ENCODE measurements at places on chromosomes 2 and 18.
A peak's percentile ranks its signal among the peaks of the same experiment; 100 is the strongest.

GRCh38 chr2:209305026-209305425 is 118.8 kb upstream of the MAP2 start:
- no peak for DNase-seq

DNA sequence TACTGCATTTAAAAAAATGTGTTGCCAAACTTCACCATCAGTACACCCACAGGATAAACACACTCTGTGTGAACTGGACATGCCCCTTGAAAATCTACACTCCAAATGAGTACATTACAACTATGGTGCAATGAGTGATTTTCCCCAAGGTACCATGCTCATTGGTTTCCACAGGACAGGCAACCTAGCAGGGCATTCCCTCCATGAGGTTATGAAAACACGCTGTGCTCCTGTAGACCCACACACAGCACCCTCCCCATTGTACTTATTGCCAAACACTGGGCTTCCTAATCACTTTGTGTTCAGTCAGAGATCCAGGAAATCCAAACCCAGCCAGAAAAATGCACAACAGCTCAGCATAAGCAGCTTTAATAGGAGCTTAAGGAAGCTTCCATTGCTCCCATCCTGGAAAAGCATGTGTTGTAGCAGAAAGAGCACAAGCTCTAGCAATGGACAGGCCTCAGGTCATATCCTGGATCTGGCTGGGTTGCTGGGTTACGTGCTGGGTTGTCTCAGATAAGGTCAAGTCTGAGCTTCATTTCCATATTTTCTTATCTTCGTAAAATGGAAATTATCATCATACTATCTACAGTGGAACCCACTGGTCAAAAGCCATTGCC is 20.8 kb upstream of the ATIC start:
- DNase-seq, result no peak

DNA sequence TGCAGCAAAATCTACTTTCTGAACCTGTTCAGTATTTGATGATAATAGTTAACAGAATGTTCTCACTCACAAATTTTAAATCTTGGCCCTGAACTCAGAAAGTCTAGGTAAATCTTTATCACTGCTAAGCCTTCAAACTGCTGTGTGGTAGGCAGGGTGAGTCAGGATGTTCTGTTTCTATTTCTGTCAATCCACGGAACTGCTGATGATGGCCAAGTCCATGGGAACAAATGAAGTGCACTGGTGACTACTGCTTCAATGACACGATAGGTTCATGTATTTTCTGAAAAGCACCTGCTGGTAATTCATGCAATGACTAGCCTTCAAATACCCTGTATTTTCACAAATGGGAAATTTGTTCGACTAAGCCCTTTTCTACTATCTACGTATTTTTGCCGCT is 14.2 kb downstream of the NIFK start:
- no peak for DNase-seq

GRCh38 chr2:52341732-52342131 is 1309.8 kb upstream of the NRXN1 start:
- DNase-seq, result no peak

GRCh38 chr2:241814643-241815476 is 5.9 kb downstream of the NEU4 start:
- DNase-seq, result no peak

DNA sequence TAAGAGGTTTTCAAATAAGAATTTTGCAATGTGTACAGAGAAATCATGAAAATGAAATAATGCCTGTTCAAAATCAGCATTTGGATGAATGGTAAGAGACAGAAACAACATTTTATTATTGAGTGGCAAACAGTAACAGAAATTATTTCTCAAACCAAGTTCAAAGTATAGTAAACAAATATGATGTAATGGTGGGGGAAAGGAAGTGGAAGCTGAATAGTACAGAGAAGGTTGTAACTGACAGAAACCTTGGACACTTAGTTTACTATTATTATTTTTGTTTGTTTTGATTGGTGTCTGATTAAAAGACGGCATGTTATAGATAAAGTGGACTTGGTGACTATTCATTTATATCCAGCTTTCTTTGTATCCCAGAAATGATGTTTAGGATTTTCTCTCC is 1637.4 kb upstream of the ACVR2A start:
- DNase-seq, result no peak

GRCh38 chr18:28189400-28190239 is 12.7 kb upstream of the CDH2 start:
- no peak for DNase-seq

GRCh38 chr2:185567940-185568339 is 170.7 kb upstream of the FSIP2 start:
- no peak for DNase-seq

DNA sequence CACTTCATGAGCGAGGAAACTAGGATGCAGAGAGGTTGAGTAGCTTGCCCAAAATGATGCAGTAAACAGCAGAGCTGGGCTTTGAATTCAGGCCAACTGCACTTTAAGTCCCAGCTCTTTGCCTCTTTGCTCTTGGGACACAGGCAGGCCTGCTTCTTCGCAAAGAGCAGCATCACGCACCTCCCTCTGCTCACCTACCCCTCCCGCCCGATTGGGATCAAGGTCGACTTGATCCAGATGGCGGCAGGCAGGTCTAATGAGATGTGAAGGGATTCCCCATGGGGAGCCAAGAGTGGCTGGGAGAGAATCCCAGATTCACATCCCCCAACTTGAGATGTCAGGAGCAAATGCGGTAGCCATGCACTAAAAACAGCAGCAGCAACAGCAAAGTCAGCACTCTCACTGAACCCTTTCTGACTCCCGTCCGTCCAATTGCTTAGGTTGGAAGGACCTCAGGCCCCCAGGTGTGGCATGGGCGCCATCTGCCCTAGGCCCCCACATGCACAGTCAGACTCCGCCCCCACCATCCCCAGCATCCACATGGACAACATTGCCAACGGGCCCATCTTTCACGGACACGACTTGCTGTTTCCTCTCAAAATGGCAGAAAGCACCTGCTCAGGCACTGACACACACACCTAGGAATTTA is 84.3 kb upstream of the MAP4K4 start:
- no peak for DNase-seq

DNA sequence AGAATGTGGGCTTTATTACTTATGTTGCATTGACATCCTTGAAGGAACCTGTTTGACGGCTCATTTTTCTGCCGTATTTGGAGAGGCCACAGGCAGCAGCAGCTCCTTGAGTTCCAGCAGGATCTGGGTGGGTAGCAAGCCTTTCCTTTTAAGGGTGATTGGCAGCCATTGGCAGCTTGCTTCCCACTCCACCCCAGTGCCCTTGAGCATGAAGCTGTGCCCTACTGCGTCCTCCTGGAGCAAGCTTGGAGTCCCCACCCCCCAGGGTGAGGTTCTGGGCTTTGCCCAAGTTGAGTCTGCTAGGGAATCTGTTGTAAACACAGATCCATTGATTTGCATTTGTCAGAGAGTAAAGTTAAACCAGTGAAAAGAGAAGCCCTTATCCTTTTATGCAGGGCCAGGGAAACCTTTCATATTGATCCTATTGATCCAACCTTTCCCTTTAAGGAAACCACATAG is 9.2 kb downstream of the ONECUT2 start:
- DNase-seq, result no peak

DNA sequence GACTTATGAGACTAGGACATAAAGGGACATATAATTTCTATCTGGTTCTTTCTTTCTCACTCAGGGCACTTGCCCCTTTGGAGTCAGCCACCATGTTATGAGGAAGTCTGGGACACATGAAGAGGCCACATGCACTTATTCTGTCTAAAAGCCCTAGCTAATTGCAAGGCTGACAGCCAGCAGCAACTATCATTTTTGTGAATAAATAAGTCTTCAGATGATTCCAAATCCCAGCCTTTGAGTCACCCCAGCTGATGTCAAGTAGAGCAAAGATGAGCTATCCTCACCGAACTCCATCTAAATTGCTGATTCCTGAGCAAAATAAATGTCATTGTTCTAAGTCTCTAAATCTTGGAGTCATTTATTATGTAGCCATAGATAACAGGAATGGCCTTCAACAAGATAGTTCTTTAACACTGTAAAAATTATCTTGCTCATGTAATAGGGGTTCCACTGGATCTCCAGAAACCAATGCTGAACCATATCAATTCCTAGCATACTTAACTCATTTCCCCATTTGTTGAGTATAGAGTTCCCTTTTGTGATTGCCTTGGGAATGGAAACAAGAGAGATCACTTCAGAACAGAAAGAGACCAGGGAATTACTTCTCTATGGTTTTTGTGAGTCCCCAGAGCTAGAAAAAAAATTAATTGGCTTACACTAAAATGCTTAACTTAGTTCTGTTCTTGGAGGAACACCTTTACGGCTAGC is 50.6 kb upstream of the FN1 start:
- DNase-seq, result no peak

DNA sequence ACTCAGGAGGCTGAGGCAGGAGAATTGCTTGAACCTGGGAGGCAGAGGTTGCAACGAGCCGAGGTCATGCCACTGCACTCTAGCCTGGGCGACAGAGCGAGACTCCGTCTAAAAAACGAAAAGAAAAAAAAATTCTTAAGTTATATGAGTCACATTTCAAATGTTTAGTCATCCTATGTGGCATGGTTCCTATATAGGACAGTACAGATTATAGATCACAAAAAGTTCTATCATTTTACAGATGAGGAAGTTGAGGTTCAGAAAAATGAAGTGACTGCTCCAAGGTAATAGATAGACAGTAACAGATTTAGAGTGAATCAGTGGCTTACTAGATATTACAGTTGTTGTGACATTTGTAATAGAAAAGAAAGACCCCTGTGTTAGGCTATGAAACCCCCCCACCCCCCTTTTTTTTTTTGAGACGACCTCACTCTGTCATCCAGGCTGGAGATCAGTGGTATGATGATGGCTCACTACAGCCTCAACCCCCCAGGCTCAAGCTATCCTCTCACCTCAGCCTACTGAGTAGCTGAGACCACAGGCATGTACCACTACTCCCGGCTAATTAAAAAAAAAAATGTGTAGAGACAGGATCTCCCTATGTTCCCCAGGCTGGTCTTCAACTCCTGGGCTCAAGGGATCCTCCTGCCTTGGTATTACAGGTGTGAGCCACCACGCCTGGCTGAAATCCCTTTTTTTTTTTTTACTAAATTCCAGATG is 22.7 kb downstream of the PTPN4 start:
- no peak for DNase-seq

- no peak for DNase-seq
These were observed 262.6 kb upstream of the DDX18 start for GRCh38 chr2:117551858-117552257.

DNA sequence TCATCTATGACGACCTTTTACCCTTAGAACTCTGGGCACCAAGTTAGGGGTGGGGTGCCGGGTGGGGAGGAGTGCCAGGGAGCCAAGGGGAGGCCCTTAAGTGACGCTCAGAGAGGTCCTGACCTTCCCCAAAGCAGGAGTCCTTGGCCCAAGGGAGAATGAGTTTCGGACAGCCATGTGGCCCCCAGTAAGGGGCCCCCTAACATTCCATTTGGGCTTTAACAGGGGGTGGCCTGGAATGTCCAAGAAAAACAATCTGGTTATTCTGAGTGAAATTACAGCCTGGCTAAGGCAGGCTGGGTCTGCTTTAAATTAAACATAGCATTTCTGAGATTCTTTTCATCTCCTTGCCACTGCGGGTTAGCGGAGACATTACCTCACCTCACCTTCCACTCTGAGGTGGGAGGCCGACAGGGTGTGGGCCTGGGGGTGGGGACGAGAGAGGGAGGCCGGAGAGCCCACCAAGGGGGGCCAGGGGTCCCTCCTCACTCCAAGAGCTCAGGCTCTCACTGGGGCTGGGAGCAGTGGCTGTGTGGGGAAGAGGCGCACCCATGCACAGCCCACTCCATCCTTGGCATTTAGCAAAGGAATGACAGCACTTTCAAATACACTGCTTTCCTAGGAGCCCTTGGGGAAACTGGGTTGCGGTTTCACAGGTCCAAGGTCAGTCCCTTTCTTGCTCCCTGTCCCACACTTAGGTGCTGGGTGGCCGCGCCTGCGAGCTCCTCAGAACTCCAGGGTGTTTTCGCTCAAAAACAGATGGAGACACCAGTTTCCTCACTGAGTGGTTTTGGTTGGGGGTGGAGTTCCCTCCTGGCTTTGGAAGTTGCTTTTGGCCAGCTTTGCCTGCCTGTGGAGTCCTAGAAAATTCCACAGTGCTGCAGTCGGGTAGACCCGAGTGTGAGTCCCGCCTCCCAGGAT is 107.4 kb downstream of the POLR1A start:
- no peak for DNase-seq

DNA sequence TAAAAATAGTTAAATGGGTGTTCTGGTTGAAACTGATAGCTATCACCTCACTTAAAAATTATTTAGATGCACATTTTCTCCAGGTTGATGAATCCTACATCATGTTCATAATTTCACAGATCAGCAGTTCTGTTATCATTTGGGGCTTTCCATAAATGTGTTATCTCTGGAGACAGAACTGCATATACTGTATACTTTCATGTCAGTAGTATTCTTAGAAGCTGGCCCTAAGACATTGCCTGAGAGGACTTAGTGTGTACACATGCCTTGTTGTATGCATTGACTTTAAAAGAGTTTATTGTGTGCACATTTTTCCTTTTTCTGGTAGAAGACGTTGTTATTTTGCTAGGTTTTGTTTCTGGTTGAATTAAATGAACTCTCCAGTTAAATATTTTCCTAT is 41.0 kb downstream of the PIK3C3 start:
- no peak for DNase-seq

GRCh38 chr18:3153107-3153704 is 66.6 kb downstream of the MYOM1 start:
- no peak for DNase-seq

- no peak for DNase-seq
These were observed 22.9 kb downstream of the MARCHF4 start for GRCh38 chr2:216349366-216349765.

- peak; percentile 77 for DNase-seq
These were observed at the start of gene DNAH6 for GRCh38 chr2:84516234-84516986. DNAH6 (plus strand) TSS chr2:84516498; CDS start chr2:84517827, 1,329 bp downstream.

GRCh38 chr2:19536136-19536535 is 177.7 kb upstream of the OSR1 start:
- no peak for DNase-seq

DNA sequence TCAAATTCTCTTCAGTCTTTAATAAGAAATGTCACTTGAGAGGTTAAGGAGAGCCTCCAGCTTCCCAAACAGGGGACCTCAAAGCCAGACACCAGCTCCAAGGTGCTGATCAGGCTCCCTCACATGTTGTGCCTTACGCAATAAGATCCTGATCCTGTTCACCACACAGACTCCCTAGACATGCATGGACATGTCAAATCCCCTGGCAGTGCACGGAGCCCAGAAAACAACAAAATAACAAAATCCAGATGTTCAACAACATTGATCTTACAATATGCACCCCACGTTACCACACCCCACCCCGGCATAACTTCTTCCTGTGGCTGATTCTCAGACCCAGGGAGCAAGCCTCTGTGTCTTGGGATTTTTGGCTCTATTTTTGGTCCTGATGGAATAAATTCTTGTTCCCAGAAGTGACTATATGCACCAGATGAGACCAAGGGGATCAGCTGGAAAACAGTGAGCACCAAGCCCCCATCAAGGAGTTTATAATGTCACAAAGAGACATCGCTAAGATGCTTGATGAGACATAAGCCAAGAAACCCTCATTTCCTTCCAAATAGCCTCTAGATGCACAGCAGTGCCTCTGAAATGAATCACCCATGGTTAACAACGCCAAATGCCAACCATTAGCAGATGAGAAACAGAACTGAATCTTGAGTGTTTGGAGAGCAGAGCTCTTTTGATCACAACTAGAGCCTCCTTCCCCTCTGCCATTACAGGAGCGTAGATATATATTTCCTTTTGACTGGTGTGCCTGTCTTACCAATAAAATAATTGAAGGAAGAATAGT is 198.2 kb downstream of the PRKCE start:
- DNase-seq, result no peak

All from anterior cingulate cortex (tissue), 58 donors.